Progenitor cell of endocrine pancreas (in vitro differentiated cells): ENCODE measurements at places on chromosomes 11 and 22.
A peak's percentile ranks its signal among the peaks of the same experiment; 100 is the strongest.

GRCh38 chr11:2932850-2933251, 3.6 kb upstream of the PHLDA2 start:
- no peak for DNase-seq

DNA sequence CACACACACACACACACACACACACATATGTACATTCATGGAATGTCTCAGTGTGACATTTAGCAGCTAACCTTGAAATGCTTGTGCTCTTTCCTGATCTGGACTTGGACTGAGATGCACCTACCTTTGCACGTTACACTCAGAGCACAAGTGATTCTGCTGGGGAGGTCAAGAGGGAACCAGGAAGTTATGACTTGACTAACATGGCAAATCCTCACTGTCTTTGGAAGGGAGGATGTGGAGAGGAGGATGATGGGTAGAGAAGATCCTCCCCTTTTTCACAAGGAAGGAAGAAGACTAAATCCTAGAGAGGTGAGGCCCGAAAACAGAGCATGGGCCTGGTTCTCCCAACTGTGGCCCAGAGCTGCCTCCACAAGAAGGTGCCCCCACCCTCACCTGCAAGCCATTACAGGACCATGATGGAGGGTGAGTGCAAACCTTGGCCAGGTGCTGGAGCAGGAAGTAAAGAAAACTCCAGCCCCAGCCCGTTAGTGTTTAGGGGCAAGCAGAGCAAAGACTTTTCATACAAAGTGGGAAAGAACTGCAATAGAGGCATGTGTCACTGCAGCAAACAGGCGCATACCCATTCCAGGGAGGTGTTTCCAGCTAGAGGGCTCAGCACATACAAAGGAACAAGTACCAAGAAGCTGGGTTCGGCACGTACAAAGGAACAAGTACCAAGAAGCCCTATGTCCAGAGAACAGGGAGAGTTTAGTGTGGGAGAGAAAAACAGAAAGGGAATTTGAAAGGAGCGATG, 26.4 kb downstream of the SCN4B start:
- no peak for DNase-seq

GRCh38 chr11:44199298-44199697, 103.8 kb downstream of the EXT2 start:
- DNase-seq = no peak

- no peak for DNase-seq
These were observed 93.4 kb upstream of the BIRC3 start for GRCh38 chr11:102223859-102224258.

- DNase-seq = no peak
These were observed 94.9 kb downstream of the SLC17A6 start for GRCh38 chr11:22433094-22433455.

DNA sequence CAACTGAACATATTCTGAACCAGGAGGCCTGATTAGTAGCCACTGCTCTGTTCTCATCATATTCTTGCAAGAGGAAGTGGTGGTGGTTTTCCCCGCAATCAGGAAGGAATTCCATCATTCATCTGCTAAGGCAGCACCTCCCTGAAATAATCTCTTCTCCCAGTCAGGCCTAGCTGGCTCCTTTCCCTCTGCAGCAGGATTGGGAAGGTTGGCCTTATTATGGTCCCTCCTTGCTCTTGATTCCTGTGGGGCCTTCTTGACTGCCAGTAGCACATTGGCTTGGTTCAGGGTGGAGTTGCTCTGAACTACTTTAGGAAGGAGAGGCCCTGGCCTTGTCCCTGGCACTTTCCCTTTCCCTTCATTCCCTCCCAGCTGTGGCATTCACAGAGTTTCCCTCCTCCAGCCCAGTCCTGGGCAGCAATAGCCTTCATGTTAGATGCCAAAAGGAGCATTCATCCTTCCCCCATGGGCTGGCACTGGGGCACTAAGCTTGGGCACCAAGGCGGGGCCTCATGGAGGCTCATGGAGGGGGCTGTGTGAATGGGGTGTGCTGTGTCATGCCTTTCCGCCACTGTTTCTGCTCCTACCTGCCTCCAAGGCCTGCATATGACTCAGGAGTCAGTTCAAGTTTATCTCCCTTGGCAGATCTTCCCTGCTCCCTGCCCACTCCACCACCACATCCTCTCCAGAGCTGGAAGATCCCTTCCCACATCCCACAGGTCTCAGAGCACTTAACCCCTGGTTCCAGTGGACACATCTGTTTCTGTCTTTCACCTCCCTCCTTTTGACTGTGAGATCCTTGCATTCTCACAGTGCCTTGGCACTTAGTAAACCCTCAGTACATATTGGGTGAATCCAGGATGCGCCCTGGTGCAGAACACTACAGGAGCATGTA, 27.6 kb upstream of the CD44 start:
- no peak for DNase-seq

GRCh38 chr22:38766076-38766777, 10.4 kb upstream of the SUN2 start:
- peak; percentile 48 for DNase-seq

- DNase-seq = no peak
These were observed 247.3 kb upstream of the BLID start for GRCh38 chr11:122363296-122363695.

DNA sequence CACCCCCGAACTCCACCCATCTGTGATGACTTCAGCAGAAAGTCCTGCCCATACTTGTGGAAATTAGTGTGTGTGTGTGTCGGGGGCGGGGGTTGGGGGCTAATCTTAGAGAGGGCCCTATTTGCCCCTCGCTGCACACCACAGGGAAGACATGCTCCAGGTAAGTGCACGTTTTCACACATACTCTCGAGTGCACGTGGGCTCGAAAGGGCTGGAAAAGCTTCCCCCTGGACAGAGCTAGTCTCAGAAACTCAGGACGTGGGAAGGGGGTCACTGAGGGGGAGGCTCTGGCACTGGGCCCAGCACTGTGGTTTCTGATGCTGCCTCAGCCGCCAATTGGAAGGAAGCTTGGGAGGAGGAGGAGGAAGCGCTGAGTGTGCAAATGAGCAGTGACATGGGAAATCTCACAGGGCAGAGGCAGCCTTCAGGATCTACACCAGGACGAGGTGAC, 40.7 kb upstream of the CD82 start:
- DNase-seq = no peak
